Activated CD8-positive, alpha-beta T cell treated with anti-CD3 and anti-CD28 coated beads for 36 hours (primary cell): ENCODE measurements at places on chromosomes 3 and 15. TPM values are rescaled to one million over a fixed set of nuclear protein-coding genes. Genes with fewer than 3 reads are reported as not detected.
A peak's percentile ranks its signal among the peaks of the same experiment; 100 is the strongest.

Gene RASA2
- 41.5 TPM for total RNA-seq

- no peaks in the 10 kb centered on the region for H3K27me3 ChIP-seq
- H3K4me1 ChIP-seq, result no peaks in the 10 kb centered on the region
- H3K4me3 ChIP-seq, result no peak overlapping the region
- H3K36me3 ChIP-seq, result no peaks in the 10 kb centered on the region
- no peak overlapping the region for H3K27ac ChIP-seq
These were observed 135.7 kb downstream of the MEIS2 start for GRCh38 chr15:36964626-36965025.

- H3K36me3 ChIP-seq, result peaks cover 63% of the 10 kb centered on the region
- H3K27me3 ChIP-seq, result no peaks in the 10 kb centered on the region
- H3K4me1 ChIP-seq, result peaks cover 70% of the 10 kb centered on the region
- peak overlapping the region; percentile 99 for H3K4me3 ChIP-seq
These were observed 1.3 kb upstream of the TWF2 start for GRCh38 chr3:52240059-52240885.

Gene NLGN1
- total RNA-seq, result not detected

DNA sequence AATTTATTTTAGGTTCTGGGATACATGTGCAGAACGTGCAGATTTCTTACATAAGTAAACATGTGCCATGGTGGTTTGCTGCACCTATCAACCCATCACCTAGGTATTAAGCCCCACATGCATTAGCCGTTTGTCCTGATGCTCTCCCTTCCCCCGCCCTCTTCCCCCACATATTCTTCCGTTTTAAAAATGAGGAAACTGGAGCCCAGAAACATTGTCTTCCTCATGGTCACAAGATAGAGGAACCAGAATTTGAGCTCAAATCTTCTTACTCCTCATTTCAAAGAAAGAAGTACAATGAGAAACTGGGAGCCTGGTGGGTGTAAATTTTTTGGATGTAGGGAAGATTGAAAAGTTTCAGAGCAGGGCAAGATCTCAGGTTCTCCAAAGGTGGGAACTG, 56.1 kb upstream of the USP3 start:
- H3K36me3 ChIP-seq, result no peaks in the 10 kb centered on the region
- peaks cover 23% of the 10 kb centered on the region for H3K4me1 ChIP-seq
- H3K27ac ChIP-seq, result no peak overlapping the region
- H3K27me3 ChIP-seq, result no peaks in the 10 kb centered on the region
- no peak for DNase-seq

DNA sequence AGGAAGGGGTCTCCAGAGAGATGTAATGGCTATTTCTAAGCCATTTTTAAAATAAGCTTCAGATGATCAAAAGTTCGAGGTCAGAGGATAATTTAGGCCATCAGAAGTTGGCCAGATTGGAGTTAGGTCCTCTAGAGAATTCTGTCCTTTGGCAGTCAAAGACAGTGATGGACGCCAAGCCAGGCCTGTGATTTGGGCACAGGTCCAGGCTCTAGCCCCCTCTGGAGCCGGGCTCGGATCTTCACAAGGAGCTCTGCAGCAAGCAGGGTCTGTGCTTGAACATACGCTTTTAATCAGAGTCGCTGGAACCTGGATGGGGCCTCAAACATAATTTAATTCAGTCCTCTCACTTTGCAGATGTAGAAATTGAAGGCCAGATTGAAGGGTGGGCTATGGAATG, 151.4 kb upstream of the BCL6 start:
- no peak overlapping the region for H3K27ac ChIP-seq
- H3K27me3 ChIP-seq, result no peaks in the 10 kb centered on the region
- H3K4me1 ChIP-seq, result peaks cover 4% of the 10 kb centered on the region
- no peaks in the 10 kb centered on the region for H3K36me3 ChIP-seq
- no peak for DNase-seq

DNA sequence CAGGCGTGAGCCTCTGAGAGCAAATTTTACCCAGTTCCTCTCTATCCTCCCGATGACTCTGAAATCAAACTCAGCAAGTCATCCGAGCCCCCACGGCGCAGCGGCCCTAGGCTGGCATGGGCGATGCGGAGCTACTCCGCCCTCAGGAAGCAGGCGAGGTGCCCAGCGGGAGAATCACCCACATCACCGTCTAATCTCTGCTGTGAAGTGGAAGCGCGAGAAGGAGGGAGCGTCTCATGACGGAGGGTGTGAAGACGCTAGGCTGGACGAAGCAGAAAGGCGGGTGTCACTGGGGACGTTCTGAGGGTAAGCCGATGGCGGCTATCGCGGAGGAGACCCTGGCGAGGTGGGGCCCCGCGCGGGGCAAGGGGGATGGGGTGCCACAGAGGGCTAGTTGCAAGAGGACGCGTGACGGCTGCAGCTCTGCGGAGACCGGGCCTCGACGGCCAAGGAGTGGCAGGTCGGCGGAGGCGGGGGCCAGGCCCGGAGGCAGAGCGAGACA, 9.1 kb upstream of the GNAI2 start:
- H3K4me3 ChIP-seq, result peak overlapping the region; percentile 96
- H3K36me3 ChIP-seq, result no peaks in the 10 kb centered on the region
- H3K27ac ChIP-seq, result peak overlapping the region; percentile 93
- DNase-seq, result peak; percentile 62

DNA sequence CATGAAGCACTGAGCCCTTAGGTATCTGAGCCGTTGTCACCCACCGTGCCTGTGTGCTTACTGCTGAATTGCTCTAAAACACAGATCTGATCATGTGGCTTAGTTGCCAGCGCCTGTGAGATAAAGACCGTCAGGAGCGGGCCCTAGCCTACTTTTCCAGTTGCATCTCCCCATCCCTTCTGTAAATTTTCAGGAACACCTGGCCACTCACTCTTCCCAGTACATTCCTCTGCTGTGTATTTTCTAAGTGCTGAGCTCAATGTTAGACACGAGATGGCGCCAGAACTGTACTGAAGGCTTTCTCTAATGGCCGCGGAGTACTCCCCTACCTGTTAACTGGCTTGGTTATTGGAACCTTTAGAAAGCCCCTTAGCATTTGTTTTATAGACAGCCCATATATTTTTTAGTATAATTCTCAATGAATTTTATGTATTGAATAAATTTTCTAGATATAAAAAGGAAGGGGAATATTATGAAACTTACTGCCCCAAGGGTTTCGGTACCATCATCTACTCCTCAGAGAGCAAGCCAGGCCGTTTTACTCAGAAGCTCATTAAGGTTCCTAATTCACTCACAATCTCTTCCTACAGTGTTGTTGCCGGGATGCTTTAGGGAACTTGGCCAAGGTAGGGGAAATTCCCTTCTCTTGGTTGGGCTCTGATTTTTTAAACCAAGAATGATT, 16.7 kb upstream of the WNT7A start:
- DNase-seq, result peak; percentile 71
- peaks cover 20% of the 10 kb centered on the region for H3K36me3 ChIP-seq
- no peak overlapping the region for H3K27ac ChIP-seq
- peaks cover 10% of the 10 kb centered on the region for H3K4me1 ChIP-seq
- H3K4me3 ChIP-seq, result peak overlapping the region; percentile 83
- H3K27me3 ChIP-seq, result no peaks in the 10 kb centered on the region

- no peak for DNase-seq
- no peak overlapping the region for H3K4me3 ChIP-seq
- H3K27ac ChIP-seq, result no peak overlapping the region
- no peaks in the 10 kb centered on the region for H3K4me1 ChIP-seq
- H3K36me3 ChIP-seq, result no peaks in the 10 kb centered on the region
- peaks cover 7% of the 10 kb centered on the region for H3K27me3 ChIP-seq
These were observed 16.9 kb upstream of the SPATA12 start for GRCh38 chr3:57043518-57043917.

Gene HOMER2
- 5.4 TPM for total RNA-seq

DNA sequence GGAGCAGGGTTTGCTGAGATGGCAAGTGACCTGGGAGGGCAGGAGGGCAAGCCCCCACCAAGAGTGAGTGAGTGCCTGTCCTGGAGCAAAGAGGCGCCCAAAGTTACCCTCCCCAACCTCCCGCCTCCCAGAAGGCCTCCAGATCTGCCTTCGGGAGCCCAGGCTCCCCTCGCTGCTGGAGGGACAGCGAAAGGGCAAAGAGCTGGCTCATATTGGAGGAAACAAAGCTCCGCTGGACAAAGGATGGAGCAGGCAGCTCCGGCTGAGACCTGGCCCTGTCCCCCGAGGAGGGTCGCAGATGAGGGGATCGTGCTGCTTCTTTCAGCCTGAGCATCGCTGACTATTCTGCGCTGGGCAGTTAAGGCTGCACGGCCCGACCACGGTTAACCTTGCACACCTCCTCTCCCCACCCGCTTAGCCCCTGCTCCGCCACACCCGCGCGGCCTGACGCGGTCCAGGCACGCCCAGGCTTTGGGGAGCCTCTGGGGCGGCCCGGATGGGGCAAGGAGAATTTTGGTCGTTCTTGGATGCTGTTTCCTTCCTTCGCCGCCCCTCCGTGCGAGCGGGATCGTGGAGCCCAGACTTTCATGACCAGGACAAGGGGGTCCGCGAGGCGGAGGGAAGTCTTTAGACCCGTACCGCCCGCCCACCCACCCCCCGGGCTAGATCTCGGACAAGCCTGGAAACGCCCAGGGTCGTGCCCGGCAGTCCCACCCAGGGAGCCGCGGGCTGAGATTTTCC, 651 bp downstream of the PLCD1 start:
- H3K27me3 ChIP-seq, result peaks cover 15% of the 10 kb centered on the region
- no peak overlapping the region for H3K27ac ChIP-seq
- no peak for DNase-seq
- H3K36me3 ChIP-seq, result no peaks in the 10 kb centered on the region
- peaks cover 28% of the 10 kb centered on the region for H3K4me1 ChIP-seq

- H3K27me3 ChIP-seq, result peaks cover 4% of the 10 kb centered on the region
- DNase-seq, result no peak
- no peak overlapping the region for H3K4me3 ChIP-seq
- no peak overlapping the region for H3K27ac ChIP-seq
- no peaks in the 10 kb centered on the region for H3K36me3 ChIP-seq
- H3K4me1 ChIP-seq, result no peaks in the 10 kb centered on the region
These were observed 186.7 kb downstream of the TJP1 start for GRCh38 chr15:29635513-29636098.

Gene CHDH
- total RNA-seq, result 0.02 TPM

GRCh38 chr3:56219894-56220805, 248.1 kb downstream of the ERC2 start:
- H3K27me3 ChIP-seq, result no peaks in the 10 kb centered on the region
- H3K27ac ChIP-seq, result no peak overlapping the region
- H3K36me3 ChIP-seq, result no peaks in the 10 kb centered on the region
- H3K4me1 ChIP-seq, result no peaks in the 10 kb centered on the region

GRCh38 chr3:185251272-185251671, 2.6 kb downstream of the EHHADH start:
- no peak for DNase-seq
- H3K4me3 ChIP-seq, result no peak overlapping the region
- H3K27ac ChIP-seq, result no peak overlapping the region

Gene ARL8B
- total RNA-seq, result 38.9 TPM

- H3K4me1 ChIP-seq, result no peaks in the 10 kb centered on the region
- H3K4me3 ChIP-seq, result no peak overlapping the region
- no peaks in the 10 kb centered on the region for H3K36me3 ChIP-seq
- H3K27ac ChIP-seq, result no peak overlapping the region
- no peaks in the 10 kb centered on the region for H3K27me3 ChIP-seq
These were observed 83.4 kb upstream of the RNU6-1 start for GRCh38 chr15:67922971-67923945.

- H3K4me3 ChIP-seq, result no peak overlapping the region
- H3K27ac ChIP-seq, result no peak overlapping the region
- H3K36me3 ChIP-seq, result no peaks in the 10 kb centered on the region
- no peaks in the 10 kb centered on the region for H3K4me1 ChIP-seq
These were observed 54.4 kb downstream of the ADCY5 start for GRCh38 chr3:123394391-123395020.

- H3K4me3 ChIP-seq, result no peak overlapping the region
- peaks cover 21% of the 10 kb centered on the region for H3K4me1 ChIP-seq
- H3K27ac ChIP-seq, result no peak overlapping the region
- DNase-seq, result no peak
- no peaks in the 10 kb centered on the region for H3K27me3 ChIP-seq
- no peaks in the 10 kb centered on the region for H3K36me3 ChIP-seq
These were observed 50.5 kb downstream of the DAPK2 start for GRCh38 chr15:63995789-63996188.

GRCh38 chr15:58771621-58772250, 634 bp downstream of the MINDY2 start:
- DNase-seq, result peak; percentile 31
- H3K27me3 ChIP-seq, result no peaks in the 10 kb centered on the region
- H3K36me3 ChIP-seq, result no peaks in the 10 kb centered on the region
- peaks cover 15% of the 10 kb centered on the region for H3K4me1 ChIP-seq

DNA sequence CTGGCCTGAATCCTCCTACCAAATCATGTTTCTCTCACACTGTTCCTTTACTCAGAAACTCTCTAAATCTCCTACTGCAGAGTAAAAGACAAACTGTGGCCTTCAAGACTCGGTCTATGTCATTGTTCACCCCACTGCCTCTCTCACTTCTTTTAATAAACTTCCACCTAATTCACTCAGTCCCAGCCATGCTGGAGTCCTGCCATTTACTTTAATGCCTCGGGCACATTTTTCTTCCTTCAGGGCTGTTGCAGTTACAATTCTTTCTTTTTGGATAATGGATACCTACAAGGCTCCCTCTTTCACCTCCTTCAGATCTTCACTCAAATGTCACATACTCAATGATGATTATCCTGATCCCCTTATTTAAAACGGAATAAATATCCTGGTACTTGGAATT, 955.6 kb downstream of the ROBO1 start:
- H3K4me1 ChIP-seq, result no peaks in the 10 kb centered on the region
- no peak overlapping the region for H3K27ac ChIP-seq
- no peaks in the 10 kb centered on the region for H3K27me3 ChIP-seq
- no peak overlapping the region for H3K4me3 ChIP-seq
- DNase-seq, result no peak

Gene ISG20
- 75.1 TPM for total RNA-seq

Gene GPR62
- total RNA-seq, result not detected

DNA sequence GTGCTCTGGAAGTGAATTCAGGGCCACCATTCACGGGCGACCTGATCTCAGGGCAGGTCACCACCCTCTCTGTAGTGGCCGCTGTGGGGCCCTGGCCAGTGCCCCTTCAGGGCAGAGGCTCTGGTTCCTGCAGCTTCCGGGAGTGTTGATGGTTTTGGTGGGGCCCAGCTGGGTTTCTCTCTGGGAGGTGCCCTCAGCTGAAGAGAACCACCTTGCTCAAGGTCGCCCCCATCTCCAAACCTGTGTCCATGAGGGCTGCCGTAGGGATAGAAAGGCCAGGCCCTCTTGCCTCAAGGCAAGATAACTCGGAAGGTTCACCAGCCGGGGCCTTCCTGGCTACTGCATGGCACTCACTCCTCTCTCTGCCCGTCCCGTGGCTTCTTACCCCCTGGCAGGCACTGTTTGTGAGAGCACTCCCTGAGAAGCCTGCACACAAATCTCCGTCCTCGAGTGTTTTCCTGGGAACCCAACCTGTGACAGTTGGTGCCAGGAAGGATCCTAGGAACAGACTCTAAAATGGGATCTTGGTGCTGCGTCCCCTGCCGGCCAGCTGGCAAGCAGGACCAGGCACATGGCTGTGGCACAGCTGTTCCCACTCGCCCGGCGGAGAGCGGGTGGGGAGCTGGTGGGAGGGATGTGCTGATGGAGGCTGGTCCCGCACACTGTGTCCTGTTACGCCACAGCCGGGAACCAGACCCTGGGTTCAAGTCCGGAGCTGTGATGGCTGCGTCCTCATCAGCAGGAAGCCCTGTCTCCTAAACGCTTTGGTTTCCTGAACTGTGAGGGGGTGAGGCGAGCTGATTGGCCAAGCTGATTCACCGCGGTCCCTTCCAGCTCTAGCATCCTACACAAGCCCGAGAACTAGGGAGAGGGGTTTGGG, 23.2 kb upstream of the PIGZ start:
- H3K27me3 ChIP-seq, result no peaks in the 10 kb centered on the region
- no peak for DNase-seq
- no peaks in the 10 kb centered on the region for H3K36me3 ChIP-seq
- no peak overlapping the region for H3K27ac ChIP-seq
- no peaks in the 10 kb centered on the region for H3K4me1 ChIP-seq

Gene UBA7
- 72.3 TPM for total RNA-seq

Gene KIF23
- 47.0 TPM for total RNA-seq
